ENCODE measurements at places on chromosomes 5 and 9. TPM values are rescaled to one million over a fixed set of nuclear protein-coding genes. Genes with fewer than 3 reads are reported as not detected.

DNA sequence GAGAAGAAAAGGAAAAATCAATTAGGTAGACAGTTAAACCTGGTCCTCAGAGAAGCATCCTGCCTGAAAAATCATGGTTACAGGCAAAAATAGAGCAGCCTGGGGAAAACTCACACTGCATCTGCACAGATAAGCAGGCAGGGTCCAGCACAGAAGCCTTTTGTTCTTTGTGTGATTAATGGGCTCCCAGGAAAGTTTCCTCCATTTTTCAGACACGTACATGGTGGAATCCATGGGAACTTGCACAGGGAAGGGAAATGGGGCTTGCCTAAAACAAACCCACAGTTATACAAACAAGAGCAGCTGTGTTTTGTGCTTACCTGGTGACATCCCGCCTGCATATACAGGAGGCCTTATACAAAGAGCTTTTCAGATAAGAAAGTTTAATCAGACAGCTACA, 243.9 kb upstream of the ATP10B start:
- no peak overlapping the region for H3K27ac ChIP-seq
- DNase-seq, result no peak
- no peaks in the 10 kb centered on the region for H3K4me1 ChIP-seq

The DPYSL3 gene
- not detected for total RNA-seq

DNA sequence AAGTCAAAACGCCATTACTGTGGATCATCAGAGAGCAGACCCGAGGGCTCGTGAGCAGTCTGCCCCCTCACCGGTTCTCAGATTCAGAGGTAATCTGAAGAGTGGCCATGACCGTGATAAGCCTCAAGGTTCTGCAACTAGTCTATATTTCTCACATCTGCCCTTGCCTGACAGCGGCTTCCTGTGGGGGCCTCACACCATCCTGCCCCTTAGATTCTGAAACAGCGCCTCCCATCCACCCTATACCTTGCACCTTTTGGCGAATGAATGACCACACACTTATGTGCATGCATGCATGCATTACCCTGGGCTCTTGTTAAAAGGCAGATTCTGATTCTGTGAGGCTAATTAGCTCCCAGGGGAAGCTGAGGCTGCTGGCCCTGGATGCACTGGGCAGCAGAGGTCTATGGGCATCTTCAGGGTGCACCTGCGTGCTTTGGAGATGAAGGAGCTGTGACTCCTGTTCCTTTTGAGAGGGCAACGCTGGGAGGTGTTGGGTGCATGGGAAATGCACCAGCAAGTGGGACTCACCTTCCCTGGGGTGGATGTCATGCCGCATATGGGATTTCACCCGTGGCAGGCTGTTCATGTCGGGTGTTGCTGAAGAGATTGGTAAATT, 7.8 kb upstream of the GADD45G start:
- no peaks in the 10 kb centered on the region for H3K4me1 ChIP-seq
- no peaks in the 10 kb centered on the region for H3K36me3 ChIP-seq
- DNase-seq, result no peak

The NTNG2 gene
- 10.9 TPM for total RNA-seq

The PRRT1B gene
- total RNA-seq, result not detected

DNA sequence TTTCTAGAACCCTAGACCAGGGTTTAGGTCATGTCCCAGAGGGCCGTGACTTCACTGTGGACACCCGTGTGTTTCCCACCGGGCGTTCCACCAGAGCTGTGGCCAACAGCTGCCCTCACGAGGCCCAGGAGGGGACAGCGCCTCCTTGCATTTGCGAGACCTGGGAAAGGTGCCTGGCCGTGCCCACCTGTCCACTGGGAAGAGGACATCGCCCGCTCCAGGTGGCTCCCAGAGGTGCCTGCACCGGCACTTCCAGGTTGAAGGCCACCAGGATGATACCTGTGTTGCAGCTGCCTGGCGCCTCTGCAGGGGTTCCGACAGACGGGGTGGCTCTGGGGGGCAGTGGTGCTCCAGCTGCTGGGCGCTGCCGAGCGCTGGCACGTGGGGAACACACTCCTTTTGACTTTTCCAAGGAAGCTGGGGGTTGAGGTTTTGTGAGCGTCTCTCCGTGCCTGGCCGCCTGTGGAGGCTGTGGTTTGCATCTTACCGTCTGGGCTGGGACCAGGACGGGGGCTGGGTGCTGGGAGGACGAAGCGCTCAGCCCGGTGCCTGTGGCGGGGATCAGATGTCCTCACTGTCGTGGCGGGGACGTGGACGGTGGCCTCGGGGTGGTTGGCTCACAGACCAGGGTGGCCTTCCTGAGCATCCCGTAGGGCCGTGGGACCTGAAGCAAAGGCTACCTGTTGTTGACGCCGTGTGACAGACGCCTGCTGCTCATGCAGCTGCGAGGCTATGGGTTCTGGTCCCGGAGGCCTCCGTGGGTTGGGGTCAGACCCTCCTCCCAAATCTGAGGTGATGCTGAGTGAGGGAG, 19.2 kb downstream of the NKD2 start:
- H3K4me3 ChIP-seq, result no peak overlapping the region
- DNase-seq, result no peak
- H3K4me1 ChIP-seq, result no peaks in the 10 kb centered on the region
- no peak overlapping the region for H3K27ac ChIP-seq
- no peaks in the 10 kb centered on the region for H3K36me3 ChIP-seq
- H3K27me3 ChIP-seq, result no peaks in the 10 kb centered on the region

GRCh38 chr5:54753034-54753433, 232.4 kb downstream of the ESM1 start:
- H3K27ac ChIP-seq, result no peak overlapping the region
- H3K36me3 ChIP-seq, result peaks cover 6% of the 10 kb centered on the region
- peaks cover 13% of the 10 kb centered on the region for H3K4me1 ChIP-seq
- H3K4me3 ChIP-seq, result no peak overlapping the region
